Memory B cell (primary cell): ENCODE measurements at places on chromosomes 12 and 14.

DNA sequence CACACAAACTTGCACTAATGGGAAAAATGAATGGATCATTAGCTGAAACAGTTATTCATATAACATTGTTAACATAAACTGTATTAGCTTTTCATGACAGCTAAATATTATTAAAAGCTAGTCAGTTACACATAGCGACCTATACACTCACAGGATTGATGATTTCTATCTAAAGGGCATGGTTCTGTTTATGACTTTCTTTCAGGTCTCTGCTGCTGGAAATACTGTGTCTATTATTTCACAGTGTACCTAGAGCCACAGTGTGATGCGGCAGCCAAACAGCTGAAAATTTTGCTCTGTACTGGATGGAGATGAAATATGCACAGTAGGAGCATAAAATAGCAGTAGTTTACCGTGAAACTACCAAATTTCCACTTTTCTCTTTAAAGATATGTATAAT lies 341.1 kb downstream of the FSCB start:
- no peak for DNase-seq

DNA sequence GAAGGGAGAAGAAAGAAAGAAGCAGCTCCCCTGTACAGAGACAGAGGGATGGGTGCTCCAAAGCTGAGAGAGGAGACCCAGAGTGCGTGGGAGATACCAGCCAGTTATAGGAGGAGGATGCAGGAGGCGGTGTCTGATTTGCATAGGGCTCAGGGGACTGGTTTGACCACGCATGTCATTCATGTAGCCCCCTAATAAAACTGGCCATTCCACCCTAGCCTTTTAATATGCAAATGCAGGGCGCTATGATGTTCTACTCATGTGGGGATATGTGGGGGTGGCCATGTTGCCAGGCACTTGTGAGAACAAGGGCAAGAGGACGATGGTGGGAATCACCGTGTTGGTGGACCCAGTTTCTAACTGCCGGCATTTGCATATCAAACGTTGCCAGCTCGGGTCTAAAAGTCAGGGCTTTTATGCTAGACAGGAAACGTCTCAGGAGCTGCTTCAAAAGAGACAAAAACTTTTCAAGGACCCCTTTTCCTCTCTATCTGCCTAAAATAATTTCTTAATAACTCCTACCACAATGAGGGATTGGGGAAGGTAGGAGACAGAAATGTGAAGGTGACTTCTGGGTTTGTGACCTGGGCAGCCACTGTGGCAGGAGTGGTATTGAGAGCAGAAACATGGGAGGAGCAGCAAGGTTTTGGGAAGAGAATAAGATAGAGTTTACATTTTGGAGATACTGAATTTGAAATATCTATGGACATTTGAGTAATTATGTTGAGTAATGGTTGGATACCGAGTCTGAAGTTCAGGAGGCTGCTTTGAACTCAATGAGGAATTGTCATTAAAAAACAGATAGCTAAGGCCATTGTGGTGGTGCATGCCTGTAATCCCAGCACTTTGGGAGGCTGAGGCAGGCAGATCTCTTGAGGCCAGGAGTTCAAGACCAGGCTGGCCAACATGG lies 2.2 kb upstream of the ATXN3 start:
- no peak for DNase-seq

- DNase-seq = no peak
Measured at GRCh38 chr12:47316609-47317049, 236.9 kb upstream of the AMIGO2 start.

DNA sequence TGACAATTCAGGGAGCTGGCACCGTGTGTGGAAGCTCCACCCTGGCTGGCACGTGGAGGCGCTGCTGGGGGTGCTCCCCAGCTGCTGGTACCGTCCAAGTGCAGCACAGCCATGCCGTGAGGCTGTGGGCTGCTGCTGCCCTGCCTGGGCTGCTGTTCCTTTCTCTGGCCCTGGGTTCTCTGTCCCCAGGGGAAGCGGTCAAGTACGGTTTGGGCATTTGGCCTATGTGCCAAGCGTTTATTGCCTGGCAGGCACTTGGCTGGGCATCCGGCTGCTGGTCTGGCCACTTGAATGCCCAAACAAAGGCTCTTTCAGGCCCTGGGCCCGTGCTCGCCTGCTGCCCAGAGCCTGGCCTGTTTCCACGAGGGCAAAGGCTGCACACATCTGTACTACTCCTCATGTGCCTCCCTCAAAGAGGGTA lies 39.6 kb downstream of the RHOF start:
- no peak for DNase-seq

GRCh38 chr14:96400495-96400894 lies 8.6 kb downstream of the AK7 start:
- no peak for DNase-seq

DNA sequence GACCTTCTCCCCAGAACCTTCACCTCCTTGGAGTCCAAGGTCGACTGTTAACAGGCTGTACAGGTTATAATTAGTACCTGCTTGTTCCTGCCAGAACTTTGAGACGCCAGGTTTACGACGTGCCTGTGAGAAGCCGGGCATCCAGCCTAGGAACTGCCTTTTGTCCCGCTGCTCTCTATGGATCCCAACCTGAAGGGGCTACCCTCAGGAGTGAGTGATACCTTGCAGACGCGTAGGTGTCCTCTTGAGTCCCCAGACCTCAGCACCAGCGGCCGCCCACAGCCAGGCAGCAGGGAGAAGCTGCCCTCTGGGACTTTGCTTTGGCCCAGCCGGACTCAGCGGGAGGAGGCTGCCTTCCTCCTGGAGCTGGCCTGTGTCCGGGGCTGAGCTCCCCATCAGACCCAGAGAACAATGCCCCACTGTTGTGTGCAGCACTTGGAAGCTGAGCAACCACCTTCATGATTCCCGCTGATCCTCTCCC lies 16.2 kb downstream of the SYNE3 start:
- DNase-seq = no peak

- DNase-seq = no peak
Measured at GRCh38 chr12:89261982-89262381, 90.3 kb downstream of the DUSP6 start.

- peak; percentile 57 for DNase-seq
Measured at GRCh38 chr12:93502802-93503623, 35.7 kb downstream of the MRPL42 start.

DNA sequence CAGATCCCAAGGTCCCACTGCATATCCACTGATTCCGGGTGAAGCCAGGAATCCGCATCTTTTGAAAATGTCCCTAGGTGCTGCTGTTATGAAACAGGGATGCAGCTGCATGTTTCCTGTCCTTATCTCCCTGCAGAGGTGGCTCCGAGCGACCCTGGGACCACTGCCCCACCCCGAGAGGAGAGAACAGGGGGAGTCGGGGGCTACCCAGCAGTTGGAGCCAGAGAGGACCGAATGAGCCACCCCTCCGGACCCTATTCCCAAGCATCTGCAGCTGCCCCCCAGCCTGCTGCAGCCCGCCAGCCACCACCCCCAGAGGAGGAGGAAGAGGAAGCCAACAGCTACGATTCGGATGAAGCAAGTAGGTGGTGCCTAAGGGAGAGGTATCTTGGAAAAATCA lies 30.3 kb upstream of the OAS1 start:
- DNase-seq = no peak

GRCh38 chr14:28831126-28831525 lies 64.5 kb downstream of the FOXG1 start:
- no peak for DNase-seq

DNA sequence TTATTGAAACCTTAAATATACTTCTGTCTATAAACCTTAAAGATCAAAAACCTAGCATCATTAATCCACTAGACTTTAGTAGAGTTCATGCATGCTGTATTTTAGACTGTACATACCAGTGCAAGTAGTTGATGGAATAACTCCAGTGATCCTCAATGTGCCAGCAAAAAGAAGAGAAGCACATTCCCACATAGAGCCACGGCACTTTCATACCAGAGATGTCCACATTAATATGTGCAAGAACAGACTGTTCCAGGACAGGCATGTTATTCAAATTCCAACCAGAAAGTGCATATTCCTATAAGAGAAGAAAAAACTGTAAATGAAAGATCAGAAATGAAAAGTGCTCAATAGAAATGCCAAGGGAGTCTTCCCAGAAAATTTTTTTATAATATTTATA lies 55.0 kb downstream of the KDM5A start:
- no peak for DNase-seq

DNA sequence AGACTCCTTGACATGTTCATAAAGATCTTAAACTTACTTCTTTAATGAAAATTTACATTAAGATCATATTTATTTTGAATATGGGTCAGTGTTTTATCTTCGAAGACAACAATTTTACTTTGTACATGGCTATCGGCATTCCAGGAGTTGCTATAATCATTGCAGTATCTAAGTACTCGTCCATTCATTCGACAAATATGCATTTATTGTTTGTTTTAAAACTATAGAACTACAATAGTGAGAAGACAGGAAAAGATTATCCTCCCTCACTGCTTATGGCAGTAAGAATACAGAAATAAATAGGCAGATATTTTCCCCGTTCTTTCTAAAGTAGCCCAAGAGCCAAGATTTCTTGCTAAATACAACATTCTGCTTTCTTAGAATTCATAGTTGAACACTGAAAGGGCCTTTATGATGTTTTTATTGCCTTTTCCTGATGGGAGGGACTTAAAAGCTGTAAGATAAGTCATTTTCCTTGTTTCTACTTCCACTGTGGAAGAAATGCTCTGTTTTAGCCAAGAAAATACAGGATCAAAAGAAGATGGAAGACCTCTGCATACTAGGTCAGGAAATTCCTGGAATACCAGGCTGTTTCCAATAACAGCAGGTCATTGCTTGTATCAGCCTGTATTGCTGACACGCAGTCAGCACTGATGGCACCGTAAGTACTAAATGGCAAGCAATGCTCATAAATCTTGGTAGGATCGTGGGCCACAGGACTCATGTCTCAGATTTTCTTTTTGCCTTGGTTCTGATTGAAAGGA lies 521.0 kb upstream of the ATP2B1 start:
- DNase-seq = no peak

DNA sequence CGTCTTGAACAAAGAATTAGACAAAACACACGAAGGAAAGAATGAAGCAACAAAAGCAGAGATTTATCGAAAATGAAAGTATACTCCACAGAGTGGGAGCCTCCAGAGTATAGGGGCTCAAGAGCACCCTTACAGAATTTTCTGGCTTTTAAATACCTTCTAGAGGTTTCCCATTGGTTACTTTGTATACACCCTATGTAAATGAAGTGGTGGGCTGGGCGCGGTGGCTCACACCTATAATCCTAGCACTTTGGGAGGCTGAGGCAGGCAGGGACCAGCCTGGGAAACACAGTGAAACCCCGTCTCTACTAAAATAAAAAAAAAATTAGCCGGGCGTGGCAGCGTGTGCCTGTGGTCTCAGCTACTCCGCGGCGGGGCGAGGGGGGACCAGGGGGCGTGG lies 13.1 kb upstream of the DNM1L start:
- no peak for DNase-seq

DNA sequence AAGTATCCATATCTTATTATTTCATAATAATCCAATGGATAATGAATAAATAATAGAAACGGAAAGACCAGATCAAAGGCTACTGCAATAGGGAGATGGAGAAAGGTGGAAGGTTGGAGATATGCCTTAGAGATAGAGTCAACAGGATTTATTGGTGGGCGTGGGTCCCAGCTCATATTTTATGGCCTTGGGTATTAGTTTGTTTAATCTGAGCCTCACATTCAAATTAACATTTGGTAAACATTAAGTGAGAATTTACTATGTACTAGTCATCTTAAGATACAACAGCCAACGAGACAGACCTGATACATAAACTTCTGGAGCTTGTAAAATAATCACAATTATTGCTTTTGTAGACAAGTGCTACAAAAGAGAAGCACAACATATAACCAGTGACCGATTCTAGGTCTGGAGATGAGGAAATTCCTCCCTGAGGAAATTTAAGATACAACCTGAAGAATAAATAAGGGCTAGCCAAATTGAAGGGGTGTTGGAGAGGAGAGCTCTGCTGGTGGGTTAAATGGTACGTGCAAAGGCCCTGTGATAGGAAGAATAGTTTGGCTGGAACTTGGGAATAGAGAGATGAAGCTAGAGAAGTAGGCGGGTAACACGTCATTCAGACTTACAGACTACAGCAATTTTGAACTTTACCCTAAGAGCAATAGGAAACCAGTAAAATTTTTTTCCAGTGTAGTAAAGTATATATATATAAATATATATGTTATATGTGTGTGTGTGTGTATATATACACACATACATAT lies 16.1 kb downstream of the LTBR start:
- DNase-seq = no peak

DNA sequence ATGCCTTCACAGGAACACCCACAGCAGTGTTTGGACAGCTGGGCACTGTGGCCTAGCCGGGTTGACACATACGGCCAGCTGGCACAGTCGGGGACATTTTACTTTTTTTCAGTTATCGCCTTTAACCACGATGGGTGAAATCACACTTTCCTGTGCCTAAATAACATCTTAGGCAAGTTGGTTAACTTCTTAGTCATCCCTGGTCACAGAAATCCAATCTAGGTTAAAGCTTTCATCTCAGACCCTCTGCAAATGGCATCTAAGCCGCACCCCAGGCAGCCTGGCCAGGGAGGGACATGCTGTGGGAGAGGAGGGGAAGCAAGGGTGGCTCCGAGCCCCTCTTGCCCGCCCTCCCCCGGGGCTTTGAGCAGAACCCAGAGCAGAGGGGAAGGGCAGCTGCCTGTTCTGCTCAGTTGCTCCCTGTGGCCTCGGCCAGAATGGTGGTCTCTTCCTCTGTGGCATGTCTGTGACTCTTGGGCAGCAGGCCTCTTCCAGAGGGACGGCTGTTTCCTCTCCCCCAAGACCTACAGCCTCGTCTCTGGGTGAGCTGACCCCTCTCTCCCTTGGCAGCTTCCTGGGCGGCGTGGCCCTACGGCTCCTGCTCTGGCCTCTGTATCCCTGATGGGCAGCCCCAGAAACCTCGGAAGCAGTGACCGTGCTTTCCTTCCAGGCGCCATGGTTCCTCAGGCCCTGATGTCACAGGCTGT lies 85.4 kb upstream of the DYNC1H1 start:
- DNase-seq = no peak

DNA sequence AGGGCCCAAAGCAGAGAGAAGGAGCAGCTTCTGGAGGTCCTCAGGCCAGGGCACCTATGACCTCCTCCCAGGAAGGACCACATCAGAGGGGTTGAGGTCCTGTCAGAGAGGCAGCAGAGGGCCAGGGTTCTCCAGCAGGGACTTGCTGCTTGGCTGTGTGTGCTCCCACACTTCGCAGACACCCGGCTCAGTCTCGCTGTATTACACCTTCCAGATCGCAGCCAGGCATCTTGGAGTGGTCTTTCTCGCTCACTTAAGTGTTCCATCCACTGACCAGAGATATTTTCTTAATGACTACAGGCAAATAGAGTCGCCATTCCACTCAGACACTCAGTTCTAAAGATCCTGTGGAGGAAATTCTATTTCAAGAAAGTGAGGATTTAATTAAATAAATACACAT lies 84.3 kb downstream of the PRIMA1 start:
- DNase-seq = no peak

GRCh38 chr12:32163596-32163995 lies 56.9 kb downstream of the BICD1 start:
- DNase-seq = no peak

GRCh38 chr12:29389295-29389919 lies 8.4 kb upstream of the ERGIC2 start:
- DNase-seq = peak; percentile 5

DNA sequence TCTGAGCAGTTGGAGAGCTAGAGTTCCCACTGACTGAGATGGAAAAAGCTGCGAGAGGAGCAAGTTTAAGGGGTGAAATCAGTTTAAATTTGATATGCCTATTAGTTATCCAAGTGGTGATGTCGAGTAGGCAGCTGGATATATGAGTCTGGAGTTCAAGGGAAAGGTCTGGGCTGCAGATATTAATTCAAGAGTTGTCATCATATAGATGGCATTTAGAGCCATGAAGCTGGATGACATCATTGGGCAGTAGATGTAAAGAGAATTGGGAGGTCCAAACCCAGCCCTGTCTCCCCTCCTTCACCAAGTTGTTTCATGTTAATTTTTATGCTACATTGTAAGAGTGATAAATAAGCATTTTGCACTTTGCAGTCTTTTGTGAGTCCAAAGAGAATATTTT lies 898.1 kb downstream of the GALC start:
- no peak for DNase-seq
